CD4-positive, alpha-beta memory T cell (primary cell): ENCODE measurements at places on chromosomes 5 and 9.

- DNase-seq = no peak
Observed at GRCh38 chr5:43429016-43429415, 16.8 kb upstream of the CCL28 start.

- no peak for DNase-seq
Observed at GRCh38 chr5:135671966-135672365, 93.2 kb upstream of the CXCL14 start.

GRCh38 chr9:86685556-86685955 is 261.8 kb downstream of the GAS1 start:
- no peak for DNase-seq

GRCh38 chr9:89398621-89399020 is 80.3 kb downstream of the SECISBP2 start:
- no peak for DNase-seq

- DNase-seq = no peak
Observed at GRCh38 chr5:151699071-151699901, 12.6 kb upstream of the SPARC start.

DNA sequence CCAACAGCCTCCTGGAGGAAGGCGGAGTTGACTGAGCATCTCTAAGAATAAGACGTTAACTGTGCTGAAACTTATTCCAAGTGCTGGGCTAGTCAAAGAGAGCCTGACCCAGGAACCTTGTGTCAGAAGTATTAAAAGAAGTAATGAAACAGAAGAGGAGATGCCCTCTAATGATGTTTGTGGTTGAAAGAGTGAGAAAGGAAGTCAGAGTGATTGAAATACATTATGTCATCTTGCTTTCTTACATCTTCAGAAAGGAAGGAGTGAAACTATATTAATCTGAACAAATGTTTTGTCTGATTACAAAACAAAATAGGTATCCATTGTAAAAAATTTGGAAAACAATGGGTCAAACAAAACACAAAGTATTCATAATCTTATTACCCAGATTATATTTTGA is 460.7 kb downstream of the NTRK2 start:
- no peak for DNase-seq

GRCh38 chr5:78605611-78606010 is 43.0 kb downstream of the LHFPL2 start:
- no peak for DNase-seq

DNA sequence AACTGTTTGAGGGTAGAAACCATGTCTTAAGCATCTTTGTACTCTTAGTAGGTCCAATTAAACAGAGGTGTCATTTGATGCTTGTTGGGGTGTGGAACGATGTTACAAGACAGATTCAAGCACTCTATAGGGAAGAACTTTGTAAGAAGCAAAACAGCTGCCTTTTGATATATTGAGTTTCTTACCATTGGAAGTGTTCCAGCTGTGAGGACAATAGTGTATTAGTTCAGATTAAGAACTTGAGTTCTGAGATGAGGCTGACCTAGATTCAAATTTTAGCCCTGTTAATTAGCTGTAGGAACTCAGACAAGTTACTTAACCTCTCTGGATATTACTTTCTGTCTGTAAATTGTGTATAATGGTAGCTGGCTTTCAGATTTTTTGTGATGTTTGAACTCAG is 19.6 kb upstream of the ZNF462 start:
- DNase-seq = no peak

GRCh38 chr9:72983512-72984225 is 30.8 kb upstream of the ALDH1A1 start:
- no peak for DNase-seq
